Spinal cord (tissue), 10 donors: ENCODE measurements at places on chromosomes 11 and 22. TPM values are rescaled to one million over a fixed set of nuclear protein-coding genes. Genes with fewer than 3 reads are reported as not detected.

The NPTXR gene
- polyA plus RNA-seq, result 91.2 TPM

The ZNF214 gene
- 6.8 TPM for polyA plus RNA-seq

The ABTB2 gene
- 16.8 TPM for polyA plus RNA-seq

The SNRPD3 gene
- polyA plus RNA-seq, result 107 TPM

The LMNTD2 gene
- 5.2 TPM for polyA plus RNA-seq

The C1QTNF5 gene
- 39.7 TPM for polyA plus RNA-seq

The TRIM66 gene
- polyA plus RNA-seq, result 8.1 TPM

The OR52J3 gene
- polyA plus RNA-seq, result not detected

The PKP3 gene
- polyA plus RNA-seq, result 1.3 TPM

The HBG2 gene
- 2,582 TPM for polyA plus RNA-seq
